KG1 (cell line): ENCODE measurements at places on chromosomes 4 and X.

GRCh38 chr4:12487000-12487399 is 997.1 kb downstream of the RAB28 start:
- no peak for DNase-seq

GRCh38 chr4:89242216-89242615 is 65.4 kb downstream of the GPRIN3 start:
- no peak for DNase-seq

- DNase-seq, result no peak
Measured at GRCh38 chr4:119493419-119493818, 135.2 kb downstream of the PDE5A start.

DNA sequence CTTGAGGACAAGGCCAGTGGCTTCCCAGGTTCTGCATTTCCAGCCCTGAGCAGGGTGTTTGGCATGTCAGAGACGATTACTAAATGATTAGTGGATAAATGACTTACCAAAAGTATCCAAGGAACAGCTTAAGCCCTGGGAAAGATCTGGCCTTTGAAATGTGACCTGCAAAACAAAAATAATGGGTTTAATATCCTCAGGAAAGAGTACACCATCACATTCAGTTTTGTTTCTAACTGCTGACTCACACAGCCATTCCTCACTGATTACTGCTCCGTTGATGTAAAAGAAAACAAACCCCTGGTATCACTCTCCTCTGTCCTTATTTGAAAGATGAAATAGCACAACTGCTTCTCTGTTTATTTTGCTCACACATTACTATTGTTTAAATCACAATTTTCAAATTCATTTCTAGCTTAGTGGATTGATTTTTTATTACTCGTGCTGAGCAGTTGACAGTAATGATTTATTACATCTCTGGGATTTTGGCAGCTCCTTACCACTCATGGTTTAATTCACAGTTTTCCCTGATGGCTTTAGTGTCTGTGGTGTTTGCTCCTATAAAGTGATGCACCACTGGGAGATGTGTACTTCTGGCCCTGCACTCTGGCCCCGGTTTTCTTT is 117.0 kb downstream of the CBLL2 start:
- DNase-seq, result no peak

- no peak for DNase-seq
Measured at GRCh38 chrX:11575332-11575731, 90.4 kb downstream of the ARHGAP6 start.

- no peak for DNase-seq
Measured at GRCh38 chr4:66693694-66694093, 851.6 kb downstream of the CENPC start.

- no peak for DNase-seq
Measured at GRCh38 chrX:136999024-136999423, 34.8 kb downstream of the GPR101 start.

DNA sequence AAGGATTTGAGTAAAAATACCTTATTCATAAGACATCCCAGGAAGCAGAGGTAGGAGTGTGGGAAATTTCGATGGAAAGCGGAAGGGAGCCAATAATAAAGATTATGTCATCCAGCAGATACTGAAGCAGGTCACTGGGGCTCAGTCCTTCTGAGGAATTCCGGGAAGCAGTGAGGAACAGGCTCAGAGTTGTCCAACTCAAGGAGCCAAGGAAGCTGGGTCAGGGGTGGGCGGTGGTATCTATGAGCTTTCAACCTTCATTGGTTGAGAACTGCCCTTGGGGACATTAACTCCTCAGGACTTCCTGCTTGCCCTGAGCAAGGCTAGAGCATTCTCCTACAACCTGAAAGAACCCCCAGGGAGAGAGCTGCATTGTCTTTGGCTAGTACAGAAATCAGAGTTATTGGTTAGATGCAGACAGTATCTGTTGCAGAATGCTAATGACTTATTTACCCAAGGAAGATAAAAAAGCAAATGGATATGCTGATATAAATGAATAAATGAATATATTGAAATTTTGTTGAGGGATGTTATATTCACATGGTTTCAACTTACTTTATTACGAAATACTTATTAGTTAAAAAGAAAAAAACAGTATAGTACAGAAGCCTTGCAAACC is 68.2 kb downstream of the DMP1 start:
- no peak for DNase-seq
